Right forelimb (tissue), 1 donor: ENCODE measurements at places on chromosomes 16 and 17.

- DNase-seq: no peak
These were observed 154.4 kb upstream of the FOXF1 start for GRCh38 chr16:86355951-86356350.

DNA sequence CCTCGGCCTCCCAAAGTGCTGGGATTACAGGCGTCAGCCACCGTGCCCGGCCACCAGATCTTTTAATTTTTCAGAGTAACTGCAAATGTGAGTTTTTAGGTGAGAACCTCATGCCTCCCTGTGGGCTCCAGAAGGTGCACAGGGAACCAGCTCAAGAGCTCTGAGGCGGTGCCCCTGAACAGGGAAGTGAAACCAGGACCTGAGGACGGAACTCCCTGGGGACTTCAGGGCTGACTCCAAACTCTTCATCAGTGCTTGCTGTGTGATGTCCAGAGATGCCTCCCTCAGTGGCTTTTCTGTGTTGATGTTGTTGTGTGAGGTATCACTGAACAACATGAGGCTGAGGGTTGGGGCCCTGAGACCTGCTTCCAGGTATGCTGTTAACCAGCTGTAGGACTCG lies 23.8 kb downstream of the SLC12A3 start:
- no peak for DNase-seq

DNA sequence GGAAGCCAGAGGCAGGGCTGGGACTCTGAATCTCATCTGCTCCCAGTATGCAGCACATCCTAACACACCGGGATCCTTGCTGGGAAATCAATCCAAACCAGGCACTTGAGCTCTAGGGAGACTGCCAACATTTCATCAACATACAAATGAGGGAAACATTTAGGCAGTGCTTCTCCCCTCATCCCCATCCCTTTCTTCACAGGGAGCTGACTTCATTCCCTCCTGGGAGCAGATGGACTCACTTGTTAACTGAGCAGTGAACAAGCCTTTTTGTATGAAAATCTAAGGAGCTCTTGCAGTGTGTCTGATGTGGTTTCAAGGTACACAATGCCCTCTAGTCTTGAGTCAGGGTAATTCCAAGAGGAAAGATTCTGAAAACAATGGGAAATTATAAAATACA lies 96.3 kb downstream of the TMEM114 start:
- no peak for DNase-seq

DNA sequence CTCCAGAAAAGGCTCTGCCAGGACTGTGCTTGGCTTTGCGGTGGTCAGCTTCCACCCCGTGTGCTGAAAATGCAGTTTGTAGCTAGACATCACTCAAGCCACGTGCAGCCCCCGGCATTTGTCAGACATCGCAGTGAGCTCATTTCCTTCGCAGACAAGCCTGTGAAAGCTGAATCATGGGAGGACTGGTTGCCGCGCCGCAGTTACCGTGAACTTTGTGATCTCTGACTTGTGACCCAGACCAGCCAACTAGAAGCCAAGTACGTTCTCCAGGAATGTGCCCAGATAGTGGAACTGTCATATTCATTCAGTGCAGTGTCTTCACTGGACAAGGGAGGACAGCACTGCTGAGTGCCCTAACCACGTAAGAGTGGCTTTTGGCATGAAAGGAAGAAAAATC lies 58.1 kb downstream of the NDE1 start:
- no peak for DNase-seq

- DNase-seq: no peak
These were observed 158.6 kb upstream of the CDH8 start for GRCh38 chr16:62194828-62195227.

DNA sequence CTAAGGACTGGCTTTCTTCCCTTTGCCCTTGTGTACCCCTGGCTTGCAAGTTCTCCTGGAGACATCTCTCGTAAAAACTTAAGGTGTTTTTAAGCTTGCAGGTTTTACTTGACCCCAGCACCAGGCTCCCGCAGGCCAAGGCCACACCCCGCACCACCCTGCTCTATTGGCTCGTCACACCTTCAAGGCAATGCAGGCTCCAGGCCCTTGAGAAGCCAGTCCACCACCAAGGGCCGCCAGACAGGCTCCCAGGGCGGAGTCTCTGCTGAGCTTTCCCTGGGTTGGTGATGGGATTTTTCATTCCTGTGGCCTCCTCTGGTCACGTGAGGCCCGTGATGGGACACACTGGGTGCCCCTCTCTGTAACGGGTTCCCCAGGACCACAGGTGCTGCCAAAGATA lies 9.9 kb downstream of the CSNK1D start:
- DNase-seq: no peak

DNA sequence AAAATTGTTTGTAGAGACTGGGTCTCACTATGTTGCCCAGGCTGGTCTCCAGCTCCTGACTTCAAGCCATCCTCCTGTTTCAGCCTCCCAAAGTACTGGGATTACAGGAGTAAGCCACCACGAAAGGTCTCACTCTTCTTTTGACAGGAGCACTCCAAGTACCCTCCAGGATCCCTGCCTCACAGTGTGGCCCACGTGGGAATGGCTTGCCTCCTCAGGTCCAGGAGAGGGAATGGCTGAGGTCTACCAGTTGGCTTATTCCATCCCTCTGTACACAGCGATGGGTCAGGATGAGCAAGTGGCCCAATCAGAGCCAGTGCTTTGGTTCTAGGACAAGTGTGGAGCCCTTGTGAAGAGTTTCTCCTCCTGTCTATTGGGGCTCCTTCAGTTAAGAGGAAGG lies 73.7 kb upstream of the ZNF423 start:
- no peak for DNase-seq

- DNase-seq: no peak
These were observed 218.3 kb downstream of the SOX9 start for GRCh38 chr17:72338847-72339790.

GRCh38 chr16:75022567-75022966 lies 23.7 kb downstream of the ZNRF1 start:
- no peak for DNase-seq

- DNase-seq: no peak
These were observed 467.2 kb downstream of the CDH8 start for GRCh38 chr16:61569028-61569427.

DNA sequence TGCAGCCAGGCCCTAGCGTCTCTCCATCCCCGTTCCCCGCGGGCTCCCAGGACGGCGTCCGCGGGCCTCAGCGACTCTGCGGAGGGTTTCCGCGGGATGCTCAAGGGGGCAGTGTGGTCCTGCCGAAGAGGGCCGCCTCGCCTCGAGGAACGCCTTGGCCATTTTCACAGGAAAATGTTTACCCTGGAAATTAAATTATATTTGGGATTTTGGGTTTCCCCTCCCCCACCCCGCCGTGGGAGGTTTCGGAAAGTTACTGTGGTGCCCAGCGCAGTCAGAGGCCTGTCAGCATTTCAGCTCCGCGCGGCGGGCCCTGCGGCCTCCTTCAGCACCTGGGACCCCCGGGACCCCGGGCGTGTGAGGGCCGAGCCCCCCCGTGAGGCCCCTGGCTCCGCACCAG lies 94.5 kb downstream of the PCTP start:
- peak; percentile 79 for DNase-seq

DNA sequence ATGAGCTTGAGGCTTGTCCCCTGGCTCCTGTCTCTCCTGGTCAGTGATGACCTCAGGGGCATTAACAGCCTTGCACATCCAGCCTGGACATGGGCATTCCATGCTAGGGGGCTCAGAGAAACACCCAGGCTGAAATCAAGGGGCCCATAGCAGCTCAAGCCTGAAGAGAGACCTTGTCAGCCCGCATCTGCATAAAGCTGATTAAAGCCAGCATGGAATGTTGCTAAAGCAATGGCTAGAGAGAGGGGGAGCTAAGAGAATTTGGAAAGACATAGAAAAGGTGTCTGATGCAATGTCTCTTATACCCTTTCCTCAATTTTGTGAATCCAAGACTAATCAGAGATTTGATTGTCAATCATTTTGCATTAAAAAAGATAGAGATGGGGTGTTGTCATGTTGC lies 51.4 kb upstream of the WSCD1 start:
- no peak for DNase-seq

DNA sequence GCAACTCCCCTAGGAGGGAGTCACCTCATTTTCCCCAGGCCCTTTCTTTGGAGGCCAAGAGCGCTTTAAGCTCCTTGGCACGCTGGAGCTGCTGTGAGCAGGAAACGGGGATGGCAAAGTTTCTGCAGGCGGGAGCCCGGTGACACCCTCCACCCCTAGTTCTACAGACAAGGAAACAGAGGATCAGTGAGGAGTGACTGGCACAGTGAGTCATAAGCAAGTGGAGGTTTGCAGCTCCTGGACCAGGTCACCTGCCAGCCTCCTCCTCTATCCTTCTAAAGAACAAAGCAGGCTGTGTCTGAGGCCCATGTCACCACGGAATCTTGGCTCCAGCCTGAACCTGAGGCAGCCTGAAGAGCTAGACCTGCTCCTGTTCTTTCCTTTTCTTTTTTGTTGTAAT lies 141.9 kb downstream of the TMEM132E start:
- DNase-seq: no peak

DNA sequence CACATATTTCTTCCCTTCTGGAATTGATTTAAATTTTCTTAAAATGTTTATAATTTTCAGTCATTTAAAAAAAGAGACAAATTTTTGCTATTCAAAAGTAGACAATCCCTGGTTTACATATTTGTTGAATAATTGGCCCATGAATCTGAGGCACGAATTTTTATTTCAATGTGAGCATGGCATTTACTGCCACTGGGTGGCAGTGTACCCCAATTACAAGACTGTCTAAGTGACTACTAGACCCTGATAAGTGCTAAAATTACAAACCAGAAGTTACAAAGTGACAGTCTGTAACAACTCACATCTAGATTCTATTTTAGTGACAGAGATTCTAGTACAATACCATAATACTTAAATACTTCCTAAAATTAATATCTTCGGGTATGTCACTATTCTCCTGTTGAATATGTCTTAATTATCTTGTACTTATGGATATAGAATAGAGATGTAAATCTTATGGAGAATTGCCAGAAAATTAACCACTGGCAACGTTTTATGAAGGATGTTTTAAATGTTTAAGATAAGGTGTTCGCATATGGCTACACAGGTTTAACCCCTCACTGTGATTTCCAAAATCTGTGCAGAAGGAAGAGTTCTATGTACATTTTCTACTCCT lies 235.8 kb downstream of the MAP2K4 start:
- no peak for DNase-seq

DNA sequence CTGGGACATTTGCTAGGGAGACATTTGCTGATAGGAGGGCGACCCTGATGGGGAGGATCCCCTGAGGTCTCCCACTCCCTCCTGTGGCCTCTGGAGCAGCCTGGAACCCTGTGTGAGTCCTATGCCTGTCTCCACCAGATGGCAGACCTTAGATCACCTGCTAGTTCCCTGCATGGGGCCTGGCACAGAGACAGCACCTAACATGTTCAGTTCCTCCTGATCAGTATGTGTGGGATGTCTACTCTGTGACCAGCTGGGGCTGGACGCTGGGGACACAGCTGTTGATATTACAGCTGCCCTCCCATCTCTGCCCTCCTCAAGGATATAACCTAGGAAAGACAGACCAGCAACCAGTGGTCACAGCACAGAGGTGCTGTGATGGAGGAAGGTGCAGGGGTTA lies 1.1 kb upstream of the ADCY7 start:
- no peak for DNase-seq

GRCh38 chr17:4872786-4873185 lies 26.6 kb upstream of the C17orf107 start:
- DNase-seq: no peak
